ENCODE measurements at places on chromosomes 3 and 15. TPM values are rescaled to one million over a fixed set of nuclear protein-coding genes. Genes with fewer than 3 reads are reported as not detected.

Gene SAXO2
- total RNA-seq: 4.1 TPM

Gene GDPGP1
- total RNA-seq: 4.9 TPM

Gene SCG5
- total RNA-seq: 136 TPM

GRCh38 chr3:117106396-117106795, 396.8 kb downstream of the TUSC7 start:
- no peak for DNase-seq

DNA sequence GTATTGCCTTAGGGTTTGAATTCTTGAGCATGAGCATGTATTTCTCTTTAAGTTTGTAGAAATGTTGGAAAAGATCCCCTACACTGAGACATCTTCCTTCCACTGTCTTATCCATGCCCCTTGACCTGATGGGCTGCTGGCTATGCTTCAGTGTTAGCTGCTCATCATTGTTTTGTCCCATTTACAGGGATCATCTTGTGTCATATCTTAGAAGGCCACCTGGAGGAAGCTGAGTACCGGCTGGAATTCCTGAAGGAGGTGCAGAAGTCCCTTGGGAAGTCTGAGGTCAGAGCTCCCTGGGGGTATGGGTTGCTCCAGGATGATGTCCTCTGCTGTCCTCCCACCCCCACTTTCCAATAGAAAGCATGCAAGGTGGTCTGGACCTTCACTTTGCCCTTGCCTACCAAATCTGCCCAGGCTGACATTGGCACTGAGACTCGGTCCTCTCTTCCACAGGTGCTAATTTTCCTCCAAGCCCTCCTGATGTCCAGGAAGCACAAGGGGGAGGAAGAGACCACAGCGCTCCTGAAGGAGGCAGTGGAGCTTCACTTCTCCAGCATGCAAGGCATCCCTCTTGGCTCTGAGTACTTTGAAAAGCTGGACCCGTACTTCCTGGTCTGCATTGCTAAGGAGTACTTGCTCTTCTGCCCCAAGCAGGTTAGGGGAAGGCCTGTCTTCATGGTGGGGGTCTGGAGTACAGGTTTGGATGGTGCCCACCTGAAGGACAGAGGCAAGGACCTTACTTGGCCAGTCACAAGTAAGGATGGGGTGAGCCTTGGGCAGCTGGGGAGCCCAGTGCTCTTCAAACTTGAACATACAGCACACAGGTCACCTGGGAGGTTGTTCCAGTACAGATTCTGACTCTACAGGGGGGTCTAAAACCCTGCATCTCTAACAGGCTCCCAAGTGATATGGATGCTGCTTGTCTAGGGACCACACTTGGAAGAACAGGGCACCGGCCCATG, 17.7 kb downstream of the TTC21A start:
- DNase-seq: no peak

GRCh38 chr3:10371167-10371566, 50.3 kb upstream of the SEC13 start:
- DNase-seq: no peak

GRCh38 chr15:80832686-80833085, 53.5 kb downstream of the CEMIP start:
- DNase-seq: no peak

DNA sequence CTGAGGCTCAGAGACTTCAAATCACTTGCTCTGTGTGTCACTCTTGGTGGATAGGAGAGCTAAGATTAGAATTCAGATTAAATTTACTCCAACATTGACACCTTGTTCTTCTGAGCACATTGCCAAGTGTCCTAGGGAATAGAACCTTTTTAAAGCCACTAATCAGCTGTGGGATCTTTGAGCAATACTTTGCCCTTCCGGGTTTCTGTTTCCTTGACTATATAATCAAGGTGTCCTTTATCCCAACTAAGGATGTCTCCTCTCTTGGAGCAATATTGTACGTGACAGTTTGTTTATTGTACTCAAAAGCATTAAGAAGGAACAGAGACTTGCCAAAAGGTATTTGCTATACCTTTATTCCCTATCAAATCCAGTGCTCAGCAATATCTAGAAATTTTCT, 170.9 kb upstream of the CADPS start:
- DNase-seq: no peak

Data from frontal cortex (tissue), 4 donors.